ENCODE measurements at places on chromosomes 4 and X. TPM values are rescaled to one million over a fixed set of nuclear protein-coding genes. Genes with fewer than 3 reads are reported as not detected.

NPY1R gene
- 12.4 TPM for total RNA-seq

CORIN gene
- total RNA-seq, result 1.7 TPM

RHOXF2B gene
- not detected for total RNA-seq

ACE2 gene
- 1.7 TPM for total RNA-seq

MAGEA12 gene
- total RNA-seq, result not detected

NSG1 gene
- total RNA-seq, result 54.9 TPM

PHOX2B gene
- total RNA-seq, result 0.55 TPM

IL3RA gene
- 4.8 TPM for total RNA-seq

LRIT3 gene
- 5.2 TPM for total RNA-seq

MAEA gene
- 73.7 TPM for total RNA-seq

ANTXR2 gene
- total RNA-seq, result 40.0 TPM

AFP gene
- total RNA-seq, result not detected

PNMA6A gene
- total RNA-seq, result 11.5 TPM

KIF4A gene
- 7.6 TPM for total RNA-seq

TCP11X2 gene
- total RNA-seq, result 6.8 TPM

USP46 gene
- total RNA-seq, result 33.5 TPM

CXCL13 gene
- 0.66 TPM for total RNA-seq

GAGE12J gene
- not detected for total RNA-seq

DIPK2B gene
- 13.6 TPM for total RNA-seq
